DMS153 (cell line): ENCODE measurements at places on chromosomes 13 and 19.

GRCh38 chr13:109654341-109655205, 131.8 kb downstream of the IRS2 start:
- no peak for DNase-seq

- DNase-seq, result no peak
Measured at GRCh38 chr19:37719927-37720265, 335 bp upstream of the ZNF607 start.

- DNase-seq, result no peak
Measured at GRCh38 chr13:25181597-25181996, 9.5 kb upstream of the AMER2 start.

DNA sequence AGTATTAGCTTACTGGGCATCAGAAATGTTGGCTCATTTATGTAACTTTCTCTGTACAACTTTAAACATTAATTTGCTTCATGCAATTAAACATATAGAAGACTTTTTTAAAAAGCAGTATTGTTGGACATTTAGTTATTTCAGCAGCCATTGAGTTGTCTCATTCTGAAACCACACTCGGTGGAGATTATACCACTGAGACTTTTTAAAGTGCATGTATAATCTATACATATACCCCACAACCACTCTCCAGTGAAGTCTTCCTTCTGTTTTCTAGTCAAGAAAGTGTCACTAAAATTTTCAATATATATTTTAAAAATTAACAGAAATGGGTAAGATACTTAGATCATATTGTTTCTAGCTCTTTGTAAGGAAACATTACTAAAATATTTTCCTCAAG, 15.5 kb downstream of the SETDB2 start:
- no peak for DNase-seq
